ENCODE measurements at places on chromosomes 1 and 21.

- DNase-seq: no peak
These were observed 126.7 kb downstream of the SIM2 start for GRCh38 chr21:36825658-36826057.

DNA sequence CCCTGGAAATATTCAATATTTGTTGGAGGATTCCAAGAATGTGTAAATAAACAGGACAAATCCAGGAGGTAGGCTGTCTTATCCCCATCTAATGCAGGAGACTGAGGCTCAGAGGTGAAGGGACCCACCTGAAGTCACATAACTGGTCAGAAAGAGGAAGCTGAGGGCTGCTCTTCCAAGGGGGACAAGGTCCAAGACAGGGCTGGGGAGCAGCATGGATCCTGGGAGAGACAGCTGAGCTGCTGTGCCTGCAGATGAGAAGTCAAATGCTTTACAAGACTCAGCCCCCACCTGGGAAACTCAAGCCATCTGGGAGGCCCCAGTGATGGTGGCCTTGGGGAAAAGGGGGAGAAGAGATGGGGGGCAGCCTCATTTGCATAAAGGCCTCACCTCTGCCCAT lies 224.4 kb downstream of the PTPRU start:
- no peak for DNase-seq

DNA sequence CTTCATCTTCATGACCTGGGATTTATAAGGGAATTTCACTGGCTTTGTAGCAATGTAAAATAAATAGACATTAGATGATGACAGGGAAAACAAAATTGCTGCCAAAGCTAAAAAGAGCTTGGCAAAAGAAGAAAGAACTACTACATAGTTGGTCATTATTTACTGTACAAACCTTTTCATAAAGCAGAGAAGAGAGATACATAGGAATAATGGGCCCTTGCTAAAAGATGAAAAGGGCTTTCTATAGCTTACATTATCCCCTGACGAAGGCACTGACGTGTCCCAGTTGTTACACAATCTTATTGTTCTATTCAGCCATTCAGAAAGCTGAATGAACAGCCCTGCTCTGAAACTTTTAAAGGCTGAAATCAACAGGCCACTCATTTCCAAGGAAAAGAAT lies 57.1 kb downstream of the ZC3H11B start:
- no peak for DNase-seq

GRCh38 chr1:22451702-22452480 lies at the start of gene ZBTB40:
Gene ZBTB40 (plus strand): TSS chr1:22451851. CDS start chr1:22489949, 38,098 bp downstream.
- DNase-seq: peak; percentile 95

DNA sequence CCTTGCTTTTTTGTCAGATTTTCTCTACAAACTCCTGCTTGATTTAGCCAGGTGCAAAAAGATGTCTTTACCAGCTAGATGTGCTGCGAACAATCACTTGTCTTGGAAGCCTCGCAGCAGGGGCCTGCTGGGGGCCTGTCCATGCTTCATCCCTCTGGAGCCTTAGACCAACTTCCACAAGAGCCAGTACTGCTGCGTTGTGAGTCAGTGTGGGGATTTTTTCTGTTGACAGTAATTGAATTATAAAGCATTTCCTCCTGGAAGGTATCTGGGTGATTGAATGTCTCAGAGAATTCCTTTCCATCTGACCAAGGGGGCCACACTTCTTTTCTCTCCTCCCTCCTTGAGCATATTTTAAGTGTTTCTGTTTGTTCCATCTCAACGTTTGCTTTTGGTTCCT lies 40.4 kb upstream of the LDLRAP1 start:
- DNase-seq: no peak

DNA sequence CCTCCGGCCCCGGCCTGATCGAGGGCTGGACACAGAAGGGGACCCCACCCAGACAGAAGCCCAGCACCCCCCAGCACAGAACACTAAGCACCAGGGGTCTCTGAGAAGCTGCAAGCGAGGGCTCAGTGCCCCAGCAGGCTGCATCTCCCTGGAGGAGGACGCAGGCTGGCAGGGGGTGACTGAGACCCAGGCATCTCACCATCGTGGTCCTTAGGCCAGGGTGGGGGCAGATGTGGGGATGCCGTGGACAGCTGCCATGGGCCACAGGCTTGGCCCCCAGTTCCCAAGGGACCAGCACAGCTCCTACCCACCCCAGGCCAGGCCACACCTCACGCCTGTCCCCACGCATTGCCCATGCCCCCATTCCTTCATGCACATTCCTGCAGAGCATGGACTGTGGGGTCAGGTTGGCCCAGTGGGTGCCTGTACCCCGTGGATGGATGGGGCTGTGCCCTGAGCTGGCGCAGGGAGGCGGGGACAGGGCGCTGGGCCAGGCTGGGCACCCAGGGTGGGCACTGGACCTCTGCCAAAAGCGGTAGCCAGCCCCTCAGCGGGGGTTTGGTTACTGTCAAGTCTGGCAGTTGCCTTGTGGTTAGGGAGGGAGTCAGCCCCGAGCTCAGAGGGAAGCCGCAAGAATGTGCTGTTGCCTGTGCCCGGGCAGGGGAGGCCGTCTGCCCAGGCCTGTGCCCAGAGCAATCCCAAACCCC lies 61.5 kb downstream of the ARHGEF16 start:
- no peak for DNase-seq

GRCh38 chr1:36381405-36381804 lies 4.3 kb downstream of the STK40 start:
- DNase-seq: no peak

Measured in stimulated activated naive CD8-positive, alpha-beta T cell treated with anti-CD3 and anti-CD28 coated beads, Interleukin-15, Interleukin-2, amounts not matched to agents 100 U/mL and 50 U/mL, for 24 hours (primary cell).